ENCODE measurements at places on chromosomes 16 and 17.
A peak's percentile ranks its signal among the peaks of the same experiment; 100 is the strongest.

- no peak for DNase-seq
Observed at GRCh38 chr16:1511662-1512569, 18.8 kb downstream of the TELO2 start.

GRCh38 chr17:64496348-64496785 lies 487 bp downstream of the POLG2 start:
- peak; percentile 14 for DNase-seq

- DNase-seq = no peak
Observed at GRCh38 chr17:80751946-80752581, 207.4 kb downstream of the RPTOR start.

GRCh38 chr17:10295728-10296343 lies 77.0 kb downstream of the MYH13 start:
- peak; percentile 12 for DNase-seq

DNA sequence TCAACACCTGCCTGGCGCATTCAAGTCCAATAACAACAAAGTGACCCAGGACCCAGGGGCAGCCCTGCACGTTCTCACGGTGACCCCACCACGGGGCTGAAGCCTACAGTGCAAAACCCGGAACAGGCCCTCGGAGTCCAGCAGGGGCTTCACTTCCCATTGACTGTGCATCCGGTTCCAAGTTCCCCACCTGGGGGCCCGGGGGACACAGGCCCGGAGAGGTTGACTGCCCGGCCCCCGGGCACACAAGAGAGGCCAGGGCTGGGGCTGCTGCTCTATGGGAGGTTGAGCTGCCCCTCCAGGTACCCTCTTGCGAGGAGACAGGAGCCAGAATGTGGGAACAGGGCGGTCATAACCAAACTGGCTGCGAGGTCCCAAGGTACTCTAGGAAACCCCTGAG lies 31.3 kb downstream of the ENGASE start:
- no peak for DNase-seq

DNA sequence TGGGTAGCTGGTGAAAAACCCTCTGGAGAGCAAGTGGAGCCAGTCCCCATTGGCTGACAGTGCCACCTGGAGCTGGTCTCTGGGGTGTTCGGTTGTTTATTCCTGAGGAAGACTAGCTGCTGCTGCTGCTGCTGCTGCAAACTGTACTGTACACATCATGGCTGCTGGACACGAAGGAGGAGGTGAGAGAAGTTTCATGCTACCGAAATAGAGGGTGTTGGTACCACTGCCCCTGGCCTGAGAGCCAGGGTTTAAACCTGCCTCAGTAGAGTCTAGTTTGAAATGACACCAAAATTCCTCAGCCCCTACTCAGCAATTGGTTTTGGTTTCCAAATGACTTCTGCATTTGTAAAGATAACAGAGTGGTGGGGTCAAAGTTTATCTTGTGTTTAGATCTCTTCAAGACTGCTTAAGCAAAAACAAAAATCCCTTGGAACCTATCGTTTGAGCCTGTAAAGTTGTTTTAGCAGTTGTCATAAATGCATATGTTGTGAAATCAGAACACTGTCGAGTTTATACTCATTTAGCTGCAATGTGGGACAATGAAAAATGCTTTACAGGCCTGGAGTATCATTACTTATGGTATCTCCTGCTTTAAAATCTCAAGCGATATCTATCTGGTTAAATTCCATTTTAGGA lies 40.8 kb downstream of the CYB5B start:
- no peak for DNase-seq

GRCh38 chr16:88527186-88527936 lies 42.8 kb upstream of the ZC3H18 start:
- DNase-seq = peak; percentile 60

GRCh38 chr16:78252757-78253156 lies 153.3 kb downstream of the WWOX start:
- no peak for DNase-seq

DNA sequence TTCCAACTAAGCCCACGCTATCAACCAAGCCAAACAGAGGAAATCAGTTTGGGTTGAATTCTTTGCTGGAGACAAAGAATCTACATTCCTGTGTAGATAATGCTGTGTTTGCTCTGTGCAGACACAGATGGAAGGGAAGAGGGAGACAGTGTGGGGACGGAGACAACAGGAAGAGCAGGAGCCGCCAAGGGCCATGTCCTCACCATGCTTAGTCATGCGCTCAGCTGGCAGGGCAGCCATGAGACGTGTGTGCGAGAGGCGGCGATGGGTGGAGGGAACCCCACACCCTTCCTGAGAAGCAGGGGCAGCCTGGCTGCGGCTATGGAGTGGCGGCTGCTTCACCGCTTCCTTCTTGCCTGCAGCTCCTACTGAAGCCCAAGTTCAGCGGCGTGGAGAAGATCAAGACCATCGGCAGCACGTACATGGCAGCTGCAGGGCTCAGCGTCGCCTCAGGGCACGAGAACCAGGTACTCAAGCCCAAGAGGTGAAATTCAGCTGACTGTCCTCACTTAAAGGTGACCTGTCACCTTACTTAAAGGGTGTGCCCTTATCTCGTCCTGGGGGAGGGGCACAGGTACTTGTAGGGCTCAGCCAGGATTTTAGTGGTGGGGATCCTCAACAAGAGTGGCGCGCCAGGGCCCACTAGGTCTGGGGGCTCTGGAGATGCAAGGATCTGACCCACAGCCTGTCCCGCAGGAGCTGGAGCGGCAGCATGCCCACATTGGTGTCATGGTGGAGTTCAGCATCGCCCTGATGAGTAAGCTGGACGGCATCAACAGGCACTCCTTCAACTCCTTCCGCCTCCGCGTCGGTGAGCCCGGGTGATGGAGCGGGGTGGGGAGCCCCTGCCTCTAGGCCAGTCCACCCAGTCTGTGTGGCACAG lies 47.5 kb downstream of the ADCY7 start:
- peak; percentile 50 for DNase-seq

DNA sequence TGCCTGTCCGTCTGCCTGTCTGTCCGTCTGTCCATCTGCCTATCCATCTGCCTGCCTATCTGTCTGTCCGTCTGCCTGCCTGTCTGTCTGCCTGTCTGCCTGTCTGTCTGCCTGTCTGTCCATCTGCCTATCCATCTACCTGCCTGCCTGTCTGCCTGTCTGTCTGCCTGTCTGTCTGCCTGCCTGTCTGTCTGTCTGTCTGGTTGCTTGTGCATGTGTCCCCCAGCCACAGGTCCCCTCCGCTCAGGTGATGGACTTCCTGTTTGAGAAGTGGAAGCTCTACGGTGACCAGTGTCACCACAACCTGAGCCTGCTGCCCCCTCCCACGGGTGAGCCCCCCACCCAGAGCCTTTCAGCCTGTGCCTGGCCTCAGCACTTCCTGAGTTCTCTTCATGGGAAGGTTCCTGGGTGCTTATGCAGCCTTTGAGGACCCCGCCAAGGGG lies 5.6 kb downstream of the GCGR start:
- no peak for DNase-seq

DNA sequence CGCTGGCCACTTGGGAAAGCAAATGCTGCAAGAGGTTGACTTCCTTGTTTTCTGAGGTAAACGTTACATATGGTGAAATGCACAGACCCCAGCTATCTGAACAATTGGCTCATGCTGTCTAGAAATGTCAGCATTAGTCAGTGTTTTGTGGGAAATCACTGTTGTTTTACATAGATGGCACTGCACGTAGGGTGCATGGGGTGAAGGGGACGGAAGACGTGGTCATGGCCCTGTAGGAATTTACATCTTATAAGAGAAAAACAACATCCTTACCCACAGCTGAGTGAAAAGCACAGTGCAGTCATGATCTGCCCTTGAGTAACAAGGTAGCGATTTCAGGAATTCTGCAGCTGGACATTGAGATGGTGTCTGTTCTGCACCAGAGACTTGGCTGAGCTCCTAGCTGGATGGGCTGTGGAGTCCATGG lies 15.2 kb downstream of the RPTOR start:
- no peak for DNase-seq

DNA sequence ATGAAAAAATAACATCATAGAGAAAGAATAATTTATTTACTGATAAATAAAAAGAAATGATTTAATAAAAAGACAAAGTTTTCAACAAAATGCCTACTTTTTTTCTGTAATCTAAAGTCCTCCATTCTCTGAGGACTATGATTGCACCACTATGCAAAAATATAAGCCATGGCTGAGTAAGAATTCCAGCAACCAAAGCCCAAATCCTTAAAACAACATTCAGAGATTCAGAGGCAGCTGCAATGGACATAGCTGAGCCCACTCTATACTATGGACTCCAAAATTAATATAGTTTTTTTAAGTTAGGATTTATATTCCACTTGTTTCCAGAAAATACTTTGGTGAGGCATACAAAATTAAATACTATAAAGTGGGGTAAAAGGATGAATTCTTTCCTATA lies 169.5 kb upstream of the C17orf78 start:
- DNase-seq = no peak

GRCh38 chr16:1637526-1637925 lies 25.4 kb downstream of the CRAMP1 start:
- DNase-seq = no peak

GRCh38 chr16:3997231-3997841 lies 116.8 kb upstream of the CREBBP start:
- no peak for DNase-seq

- no peak for DNase-seq
Observed at GRCh38 chr16:79926451-79927205, 326.1 kb upstream of the MAF start.

GRCh38 chr16:84323606-84324005 lies 28.9 kb downstream of the WFDC1 start:
- DNase-seq = no peak

- no peak for DNase-seq
Observed at GRCh38 chr16:2914233-2914632, 2.5 kb downstream of the FLYWCH1 start.

- no peak for DNase-seq
Observed at GRCh38 chr16:14357328-14357727, 272.7 kb downstream of the PARN start.

GRCh38 chr16:78483124-78483992 lies 383.9 kb downstream of the WWOX start:
- no peak for DNase-seq

DNA sequence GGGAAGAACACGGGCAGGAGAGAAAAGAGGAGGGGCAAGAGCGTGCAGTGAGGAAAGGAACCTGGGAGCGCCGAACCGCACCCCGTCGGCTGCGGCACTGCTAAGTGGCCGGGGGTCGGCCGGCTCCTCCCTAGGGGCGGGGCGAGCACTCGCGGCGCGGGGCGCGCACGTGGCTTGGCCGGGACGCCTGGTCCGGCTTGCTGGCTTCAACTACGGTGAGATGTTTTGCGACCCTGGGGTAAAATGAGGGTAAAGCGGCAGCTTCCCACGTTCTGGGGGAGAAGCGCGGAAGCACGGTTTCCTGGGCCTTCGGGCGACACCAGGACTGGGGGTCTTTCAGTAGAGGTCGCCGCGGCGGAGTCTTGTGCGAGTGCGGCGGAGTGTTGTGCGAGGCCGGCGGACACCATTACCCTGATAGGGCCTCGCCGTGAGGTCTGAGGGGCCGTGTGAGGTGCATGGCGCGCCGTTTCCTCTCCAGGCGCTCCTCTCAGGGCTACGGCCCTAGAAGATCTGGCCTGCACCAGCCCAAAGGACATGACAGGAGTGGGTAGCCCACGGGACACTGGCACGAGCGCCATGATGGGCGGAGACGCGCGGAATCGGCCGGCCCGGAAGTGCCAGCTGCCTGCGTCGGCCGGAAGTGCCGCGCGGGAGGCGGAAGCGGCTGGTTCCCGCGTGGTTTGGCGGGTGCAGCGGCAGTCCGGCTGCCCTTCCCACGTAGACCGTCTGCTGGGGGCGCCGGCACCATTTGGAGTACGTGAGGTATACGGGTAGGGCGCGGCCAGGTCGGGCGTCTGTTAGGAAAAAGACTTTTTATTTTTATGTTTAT lies at the start of the genes MYO19 and PIGW:
TSS of gene MYO19 (minus strand) at position 29 of the 829 bp plus-strand sequence. CDS start 2,330 bp downstream, outside the sequence.
TSS of gene PIGW (plus strand) at position 148 of the 829 bp plus-strand sequence. CDS start 2,115 bp downstream, outside the sequence.
- peak; percentile 84 for DNase-seq

DNA sequence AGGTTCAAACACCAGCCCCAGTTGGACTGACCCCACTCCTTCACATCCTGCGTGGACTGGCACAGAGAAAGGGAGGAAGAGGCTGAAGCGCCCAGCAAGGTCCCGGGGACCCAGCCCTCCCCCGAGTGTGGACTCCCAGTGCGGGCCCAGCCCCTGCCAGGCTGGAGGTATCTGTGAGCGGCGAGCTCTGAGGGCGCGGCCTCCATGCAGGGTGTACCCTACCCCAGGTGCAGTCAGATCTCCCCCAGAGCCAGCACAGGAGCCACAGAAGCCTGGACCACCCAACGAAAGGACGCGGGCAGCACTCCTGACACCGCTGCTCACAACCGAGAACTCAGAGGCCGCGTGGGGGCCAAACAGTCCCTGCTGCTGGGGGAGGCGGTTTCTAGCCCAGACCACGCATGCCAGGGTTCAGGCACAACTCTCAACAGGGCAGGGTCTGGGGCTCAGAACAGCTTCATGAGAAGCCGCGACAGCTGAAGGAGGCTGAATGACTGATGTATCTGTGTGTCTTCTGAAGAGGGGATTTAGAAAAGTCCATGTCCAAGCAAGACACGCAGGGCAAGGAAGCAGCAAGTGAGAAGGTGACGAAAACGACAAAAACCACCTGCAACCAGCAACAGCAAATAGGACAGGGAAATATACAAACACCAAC lies 8.5 kb downstream of the SLC38A10 start:
- DNase-seq = no peak

GRCh38 chr16:10114409-10114808 lies 67.8 kb downstream of the GRIN2A start:
- no peak for DNase-seq

DNA sequence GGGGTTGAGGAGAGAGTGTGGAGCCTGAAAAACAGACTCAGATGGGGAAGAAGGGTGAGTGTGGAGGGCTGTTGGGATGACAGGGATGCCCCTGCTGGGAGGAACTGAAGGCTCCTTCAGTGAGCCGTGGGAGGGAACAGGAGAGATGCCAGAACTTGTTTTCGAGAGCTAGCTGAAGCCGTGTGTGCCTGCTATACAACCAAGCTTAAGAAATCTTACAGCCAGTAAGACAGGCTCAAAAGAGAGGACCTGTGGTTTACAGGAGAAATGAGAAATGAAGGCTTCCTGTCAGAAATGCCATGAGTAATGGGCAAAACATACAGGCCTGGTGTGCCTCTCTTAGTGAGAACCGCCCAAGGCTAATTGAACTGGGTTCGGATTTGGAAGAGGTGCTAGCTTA lies 99.6 kb downstream of the SPACA3 start:
- DNase-seq = no peak

- peak; percentile 60 for DNase-seq
Observed at GRCh38 chr16:569445-570254, at the start of gene PIGQ. Gene PIGQ, plus strand, starts transcription at chr16:569968. Its CDS starts 4,107 bp downstream, at chr16:574075.

- no peak for DNase-seq
Observed at GRCh38 chr17:57077000-57077399, 8.0 kb upstream of the AKAP1 start.

DNA sequence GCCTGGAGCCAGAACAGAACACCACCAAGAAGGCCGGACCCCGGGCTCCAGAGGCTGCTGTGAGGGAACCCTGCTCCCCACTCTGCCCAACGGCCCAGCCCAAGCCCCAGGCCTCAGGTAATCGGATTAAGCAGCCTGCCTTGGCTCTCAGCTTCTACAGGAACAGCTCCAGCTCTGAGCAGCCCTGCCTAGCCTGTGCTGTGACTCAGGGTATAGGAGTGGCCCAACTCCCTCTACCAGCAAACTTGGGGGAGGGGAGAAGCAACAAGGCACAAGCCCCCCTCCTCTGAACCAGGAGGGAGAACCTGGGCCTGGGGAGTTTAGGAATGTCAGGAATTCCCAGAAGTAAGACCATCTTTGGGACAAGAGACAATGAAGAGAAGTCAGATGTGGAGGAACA lies 849 bp upstream of the SOX15 start:
- DNase-seq = no peak

GRCh38 chr17:19333736-19334290 lies 28.7 kb downstream of the B9D1 start:
- no peak for DNase-seq
